ENCODE measurements at places on chromosomes 12 and 14.

- peak; percentile 6 for DNase-seq
Observed at GRCh38 chr14:23895480-23895879, 58.1 kb upstream of the DHRS4 start.

DNA sequence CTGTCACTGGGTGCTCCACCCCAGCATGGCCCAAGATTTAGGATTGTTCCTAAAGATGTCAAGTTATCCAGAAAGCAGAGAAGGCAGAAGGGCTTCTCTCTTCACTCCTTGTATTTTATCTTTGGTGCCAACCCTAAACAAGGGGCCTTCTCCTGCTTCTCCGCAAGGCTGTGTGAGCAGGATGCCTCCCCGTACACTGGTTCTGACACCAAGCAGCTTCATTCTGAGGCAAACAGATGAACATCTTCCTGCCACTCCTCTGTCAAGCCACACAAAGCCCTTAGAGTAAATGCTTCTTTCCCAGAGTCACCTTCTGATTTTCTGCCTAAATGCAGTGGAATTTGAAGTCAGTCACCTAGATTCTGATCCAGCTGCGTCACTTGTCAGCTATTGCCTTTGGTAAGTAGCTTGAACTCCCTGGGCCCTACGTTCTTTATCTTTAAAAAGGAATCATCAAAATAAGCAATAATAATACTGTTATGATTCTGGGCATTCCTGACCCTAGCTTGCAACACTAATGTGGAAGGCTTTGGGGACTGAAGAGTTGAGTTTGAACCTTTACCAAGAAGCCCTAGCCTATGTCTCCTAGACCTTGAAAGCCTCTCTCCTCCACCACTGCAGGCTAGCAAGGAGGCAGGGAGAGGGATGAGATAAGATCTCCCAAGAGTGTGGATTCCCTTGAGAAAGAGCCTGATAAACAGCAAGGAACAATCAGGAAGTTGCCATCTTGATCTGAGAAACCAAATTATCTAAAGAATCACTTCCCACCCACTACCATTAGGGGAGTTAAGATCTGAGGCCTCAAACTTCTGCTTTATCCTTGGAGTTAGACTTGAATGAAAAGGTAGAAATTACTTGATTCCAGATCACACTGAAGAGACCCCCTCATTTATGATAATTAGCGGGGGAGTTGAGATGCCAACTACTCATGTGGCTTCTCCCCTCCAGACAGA lies 5.7 kb downstream of the KRT73 start:
- DNase-seq: no peak

DNA sequence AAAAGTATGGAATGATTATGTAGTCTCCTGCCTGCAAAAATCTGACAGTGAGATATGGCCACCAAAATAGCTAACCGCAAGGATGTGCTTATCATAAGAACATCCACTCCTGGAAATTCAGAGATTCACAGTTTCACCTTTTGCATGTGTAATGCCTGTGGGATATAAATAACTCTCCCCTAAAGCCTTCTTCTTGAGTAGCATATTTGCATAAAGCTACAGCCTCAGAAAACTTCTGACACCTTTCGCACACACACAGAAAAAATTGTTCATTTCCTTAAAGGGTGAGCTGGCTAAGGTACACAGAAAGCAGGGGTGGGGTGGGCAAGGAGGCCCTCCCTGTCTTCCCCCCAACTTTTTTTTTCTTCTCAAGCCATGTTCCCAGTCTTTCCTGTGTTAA lies 3.1 kb upstream of the IGF1 start:
- DNase-seq: no peak

- no peak for DNase-seq
Observed at GRCh38 chr14:37083599-37083998, 88.8 kb downstream of the SLC25A21 start.

GRCh38 chr12:20142316-20142715 lies 226.0 kb upstream of the PDE3A start:
- DNase-seq: no peak

DNA sequence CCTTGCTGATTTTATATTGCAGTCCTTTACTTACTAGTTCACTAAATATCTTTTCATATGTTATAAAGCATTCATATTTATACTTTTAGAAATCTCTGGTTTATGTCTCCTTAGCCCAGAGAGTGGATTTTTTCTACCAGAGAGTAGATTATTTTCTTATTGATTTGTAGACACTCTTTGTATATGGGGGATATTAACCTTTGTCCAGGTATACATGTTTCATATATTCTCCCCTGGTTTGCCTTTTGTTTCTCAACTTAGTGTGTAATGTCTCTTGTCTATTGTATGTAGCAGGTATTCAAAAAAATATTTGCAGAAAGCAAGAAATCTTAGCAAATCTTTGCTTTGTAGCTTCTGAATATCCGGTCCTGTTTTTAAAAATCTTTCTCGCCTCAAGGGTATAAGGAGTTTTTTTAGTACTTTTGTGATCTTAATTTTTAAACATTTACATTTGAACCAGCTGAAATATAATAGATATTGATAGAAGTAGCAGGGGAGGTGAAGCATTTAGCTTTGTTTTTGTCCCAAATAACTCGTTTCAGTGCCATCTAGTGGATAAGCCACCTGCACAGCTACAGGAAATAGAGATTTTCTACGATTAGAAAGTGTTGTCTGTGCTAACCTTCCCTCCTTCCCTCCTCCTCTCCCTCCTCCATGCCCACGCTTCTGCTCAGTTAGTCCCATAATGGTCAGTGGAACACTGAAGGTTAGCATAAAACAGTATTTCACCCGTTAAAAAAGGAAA lies 97.0 kb downstream of the PHETA1 start:
- no peak for DNase-seq

- peak; percentile 71 for DNase-seq
Observed at GRCh38 chr12:108722992-108723766, 8.1 kb downstream of the CORO1C start.

DNA sequence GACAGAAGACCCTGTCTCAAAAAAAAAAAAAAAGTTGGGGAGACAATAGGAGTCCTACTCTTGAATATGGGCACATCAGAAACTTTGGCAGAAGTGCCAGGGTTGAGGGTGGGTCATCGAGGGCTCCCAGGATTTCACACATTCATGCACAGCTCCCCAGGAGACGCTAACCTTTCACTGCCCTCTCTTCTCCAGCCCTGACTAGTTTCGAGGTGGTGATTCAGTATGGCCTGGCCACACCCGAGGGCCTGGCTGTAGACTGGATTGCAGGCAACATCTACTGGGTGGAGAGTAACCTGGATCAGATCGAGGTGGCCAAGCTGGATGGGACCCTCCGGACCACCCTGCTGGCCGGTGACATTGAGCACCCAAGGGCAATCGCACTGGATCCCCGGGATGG lies 29.4 kb upstream of the LRP1-AS start:
- DNase-seq: no peak

GRCh38 chr12:22722081-22722480 lies 97.1 kb downstream of the ETNK1 start:
- no peak for DNase-seq

DNA sequence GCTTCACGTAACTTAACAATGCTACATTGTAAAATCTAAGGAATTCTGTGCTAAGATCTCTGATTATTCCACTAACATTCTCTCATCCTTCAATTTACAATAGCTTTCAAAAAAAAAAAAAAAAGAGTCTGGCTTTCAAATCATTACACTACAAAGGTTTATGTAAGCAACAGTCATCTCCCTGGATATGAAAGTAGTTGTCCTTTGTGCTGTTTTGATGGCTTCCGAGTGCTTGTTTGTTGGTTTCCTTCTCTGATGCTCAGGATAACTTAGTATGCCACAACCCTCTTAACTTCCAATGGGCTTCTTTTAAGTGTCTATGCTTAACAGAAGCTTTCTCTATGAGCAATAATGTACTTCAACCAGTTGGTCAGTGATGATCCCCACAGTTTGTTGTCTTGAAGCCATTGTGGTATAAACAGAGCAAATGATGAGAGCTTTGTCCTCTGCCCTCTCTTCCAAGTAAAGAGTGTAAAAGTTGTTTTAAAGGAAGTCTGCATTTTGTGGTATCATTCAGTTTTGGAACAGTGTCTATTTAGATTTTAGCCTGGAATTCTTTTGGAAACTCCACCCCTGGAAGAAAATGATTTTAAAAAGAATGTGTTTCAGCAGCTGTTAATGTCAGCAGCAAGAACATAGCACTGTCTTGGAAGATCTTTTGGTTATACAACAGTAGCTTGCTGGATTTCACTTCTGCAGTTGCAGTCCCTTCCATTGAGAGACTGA lies 396.1 kb upstream of the RGS6 start:
- DNase-seq: no peak

GRCh38 chr12:5784462-5785130 lies 160.5 kb downstream of the ANO2 start:
- no peak for DNase-seq

GRCh38 chr14:55508676-55509075 lies 68.3 kb upstream of the TBPL2 start:
- no peak for DNase-seq

DNA sequence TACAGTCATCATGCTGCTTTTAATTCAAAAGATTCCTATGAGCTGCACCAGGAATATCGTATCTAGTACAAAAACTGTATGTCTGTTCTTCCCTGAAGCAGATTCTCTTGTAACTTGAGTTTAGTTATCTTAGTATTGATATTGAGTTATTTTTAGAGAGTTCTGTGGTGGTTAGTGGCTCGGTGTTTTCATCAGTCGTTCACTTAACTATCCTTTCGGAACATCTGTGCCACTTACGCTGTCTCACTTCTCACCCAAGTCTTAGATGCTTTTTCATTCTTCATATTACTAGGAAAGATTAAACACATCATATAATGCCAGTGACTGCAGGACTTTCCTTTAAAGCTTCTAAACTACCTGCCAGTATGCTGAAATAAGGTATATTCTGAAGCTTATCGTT lies 251.0 kb downstream of the FBXL14 start:
- no peak for DNase-seq

DNA sequence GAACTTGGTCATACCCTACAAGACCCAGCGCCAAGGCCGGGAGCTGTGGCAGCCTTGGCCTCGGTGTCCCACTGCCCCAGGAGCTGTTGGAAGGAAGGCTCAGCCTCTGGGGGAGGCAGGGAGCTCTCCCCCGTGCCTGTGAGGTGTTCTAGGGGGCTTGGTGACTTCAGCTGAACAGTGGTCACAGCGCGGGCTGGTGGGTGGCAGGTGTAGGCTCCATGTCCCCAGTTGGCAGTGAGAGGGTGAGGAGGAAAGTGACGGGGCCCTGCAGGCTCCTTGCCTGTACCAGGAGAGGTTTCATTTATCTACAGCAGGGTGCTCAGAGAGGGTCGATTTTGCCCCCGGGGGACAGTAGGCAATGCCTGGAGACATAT lies 47.5 kb downstream of the DLK1 start:
- DNase-seq: no peak

- DNase-seq: no peak
Observed at GRCh38 chr14:72094844-72095582, 162.8 kb downstream of the RGS6 start.

- peak; percentile 26 for DNase-seq
Observed at GRCh38 chr14:89422181-89422951, 5.3 kb upstream of the FOXN3 start.

- no peak for DNase-seq
Observed at GRCh38 chr12:66947119-66947518, 268.2 kb upstream of the GRIP1 start.

- no peak for DNase-seq
Observed at GRCh38 chr12:115097416-115097815, 413.4 kb upstream of the TBX3 start.

DNA sequence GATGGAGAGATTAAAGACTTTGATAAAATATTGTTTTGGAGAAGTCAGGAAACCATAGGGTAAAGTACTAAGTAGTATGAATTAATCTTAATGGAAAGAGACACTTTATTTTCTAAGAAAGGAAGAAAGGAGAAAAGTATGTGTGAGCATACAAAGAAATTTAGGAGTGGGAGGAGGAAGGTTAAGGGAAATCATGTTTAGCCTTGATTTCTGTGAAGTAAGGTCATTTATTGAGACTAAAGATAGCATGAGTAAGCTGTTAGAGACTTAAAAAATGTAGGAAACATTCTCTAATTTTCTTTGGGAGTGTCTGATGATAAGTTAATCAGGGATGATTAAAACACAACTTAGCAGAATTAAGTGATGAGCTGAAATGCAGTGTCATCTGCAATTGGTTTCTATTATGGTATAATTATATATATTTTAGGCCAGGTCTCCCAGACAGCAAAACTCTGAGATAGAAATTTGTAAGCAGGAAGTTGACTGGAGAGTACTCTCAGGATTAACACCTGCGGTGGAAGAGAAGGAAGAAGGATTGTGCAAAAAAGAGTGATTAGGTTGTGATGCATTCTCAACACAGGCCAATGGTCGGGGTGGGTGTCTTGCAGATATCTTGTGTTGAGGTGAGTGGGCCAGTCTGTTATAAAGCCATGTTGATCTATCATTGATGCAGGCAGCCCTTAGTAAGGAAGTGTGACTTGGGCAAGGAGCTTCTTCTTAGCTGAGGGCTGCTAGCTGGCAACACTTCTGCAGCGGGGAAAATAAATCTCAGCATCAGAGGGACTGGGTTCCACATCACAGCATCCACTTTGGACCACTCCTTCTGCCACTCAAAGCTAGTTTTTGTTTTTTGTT lies 256.2 kb downstream of the AEBP2 start:
- no peak for DNase-seq

- peak; percentile 55 for DNase-seq
Observed at GRCh38 chr14:68295316-68295816, 475.8 kb downstream of the RAD51B start.

DNA sequence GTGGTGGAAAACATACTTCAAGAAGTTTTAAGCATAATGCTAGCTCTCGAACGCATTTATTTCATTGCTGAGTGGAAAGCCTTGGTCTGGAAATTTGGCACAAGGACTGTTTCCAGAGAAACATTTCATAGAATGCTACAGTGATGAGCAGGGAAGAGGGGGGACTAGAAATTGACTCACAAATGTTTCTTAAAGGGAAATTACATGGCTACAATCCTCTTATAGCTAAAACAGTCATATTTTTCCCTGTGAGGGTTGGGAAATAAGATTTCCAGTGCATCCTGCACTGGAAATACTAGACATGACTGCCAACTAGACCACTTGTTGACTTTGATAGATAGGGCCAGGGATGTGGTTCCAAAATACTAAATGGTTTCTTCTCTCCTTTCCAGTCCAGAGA lies 197.3 kb upstream of the RGS6 start:
- no peak for DNase-seq

DNA sequence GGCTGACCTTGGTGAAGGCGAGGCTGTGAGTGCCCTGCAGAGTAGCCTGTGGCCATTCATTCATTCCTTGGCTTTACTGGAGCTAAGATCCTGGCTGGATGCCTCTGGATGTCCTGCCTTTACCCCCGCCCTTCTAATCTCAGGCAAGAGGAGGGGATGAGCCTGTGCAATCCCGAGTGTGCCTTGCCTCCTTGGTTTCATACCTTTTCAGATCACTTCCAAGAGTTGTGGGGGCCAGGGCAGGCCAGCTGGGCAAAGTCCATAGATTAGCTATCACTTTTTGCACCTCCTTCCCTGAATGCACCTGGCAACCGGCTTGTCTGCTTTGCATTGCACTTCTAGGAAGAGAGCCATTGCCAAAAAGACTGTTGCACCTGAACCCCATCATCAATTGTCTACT lies 1.5 kb downstream of the VRTN start:
- DNase-seq: no peak

GRCh38 chr12:116066381-116067230 lies 210.9 kb downstream of the MED13L start:
- peak; percentile 67 for DNase-seq
